ENCODE measurements at places on chromosomes 1 and 21. TPM values are rescaled to one million over a fixed set of nuclear protein-coding genes. Genes with fewer than 3 reads are reported as not detected.

GRCh38 chr1:214146523-214146922 is 134.4 kb upstream of the SMYD2 start:
- no peaks in the 10 kb centered on the region for H3K27me3 ChIP-seq
- no peak for DNase-seq
- no peak overlapping the region for H3K27ac ChIP-seq
- no peaks in the 10 kb centered on the region for H3K4me1 ChIP-seq
- no peaks in the 10 kb centered on the region for H3K36me3 ChIP-seq

DNA sequence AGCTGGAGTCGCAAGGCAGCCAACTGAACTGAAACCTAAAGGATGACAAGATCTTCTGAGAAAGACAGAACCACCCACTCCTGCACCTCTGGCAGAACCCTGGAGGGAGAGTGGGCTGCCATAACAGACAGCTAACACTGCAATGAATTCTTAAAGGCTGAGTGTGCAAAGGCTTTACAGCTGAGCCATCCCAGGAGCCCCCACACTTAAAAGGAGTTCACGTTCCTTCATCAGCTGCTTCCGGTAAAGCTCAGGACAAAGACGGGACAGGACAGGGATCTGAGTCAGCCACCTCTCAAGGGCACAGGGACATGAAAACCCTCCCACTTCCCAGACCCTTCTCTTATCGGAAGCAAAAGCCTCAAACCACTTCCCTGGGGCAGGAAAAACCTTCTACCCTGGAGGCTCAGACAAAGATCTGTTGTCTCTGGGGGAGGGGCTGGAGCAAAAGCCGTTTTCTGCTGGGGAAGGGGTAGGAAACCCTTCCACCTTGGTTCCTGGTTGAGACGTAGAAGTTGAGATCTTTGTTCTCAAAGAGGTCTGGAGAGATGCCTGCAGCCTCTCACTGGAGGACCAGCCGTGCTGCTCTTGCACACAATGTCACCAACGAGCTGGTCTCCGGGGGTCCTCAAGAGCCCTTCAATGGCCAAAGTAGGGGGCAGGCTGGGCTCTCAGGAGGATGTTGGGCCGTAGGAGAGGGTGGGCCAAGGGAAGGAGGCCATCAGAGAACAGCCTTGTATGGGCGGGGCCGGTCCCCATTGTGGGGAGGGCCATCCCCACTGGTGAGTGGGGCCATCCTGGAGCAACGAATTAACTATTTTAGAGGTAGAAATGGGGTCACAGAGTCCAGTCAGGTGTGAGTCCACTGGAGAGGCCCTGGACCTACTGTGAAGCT is 452.4 kb downstream of the PTPRU start:
- H3K27me3 ChIP-seq: no peaks in the 10 kb centered on the region
- no peak overlapping the region for H3K4me3 ChIP-seq
- no peak overlapping the region for H3K27ac ChIP-seq
- peaks cover 11% of the 10 kb centered on the region for H3K4me1 ChIP-seq

DNA sequence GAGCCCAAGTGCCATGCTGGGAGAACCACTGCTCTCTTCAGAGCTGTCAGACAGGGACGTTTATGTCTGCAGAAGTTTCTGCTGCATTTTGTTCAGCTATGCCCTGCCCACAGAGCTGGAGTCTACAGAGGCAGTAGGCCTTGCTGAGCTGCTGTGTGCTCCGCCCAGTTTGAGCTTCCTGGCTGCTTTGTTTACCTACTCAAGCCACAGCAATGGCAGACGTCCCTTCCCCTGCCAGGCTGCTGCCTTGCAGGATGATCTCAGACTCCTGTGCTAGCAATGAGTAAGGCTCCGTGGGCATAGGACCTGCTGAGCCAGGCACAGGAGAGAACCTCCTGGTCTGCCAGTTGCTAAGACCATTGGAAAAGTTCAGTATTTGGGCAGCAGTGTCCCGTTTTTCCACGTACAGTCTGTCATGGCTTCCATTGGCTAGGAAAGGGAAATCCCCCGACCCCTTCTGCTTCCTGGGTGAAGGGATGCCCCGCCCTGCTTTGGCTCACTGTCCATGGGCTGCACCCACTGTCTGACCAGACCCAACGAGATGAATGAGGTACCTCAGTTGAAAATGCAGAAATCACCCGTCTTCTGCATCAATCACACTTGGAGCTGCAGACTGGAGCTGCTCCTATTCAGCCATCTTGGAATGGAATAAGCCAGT is 31.9 kb downstream of the CYP4B1 start:
- no peak for DNase-seq
- no peaks in the 10 kb centered on the region for H3K4me1 ChIP-seq
- no peaks in the 10 kb centered on the region for H3K36me3 ChIP-seq
- H3K4me3 ChIP-seq: no peak overlapping the region

DNA sequence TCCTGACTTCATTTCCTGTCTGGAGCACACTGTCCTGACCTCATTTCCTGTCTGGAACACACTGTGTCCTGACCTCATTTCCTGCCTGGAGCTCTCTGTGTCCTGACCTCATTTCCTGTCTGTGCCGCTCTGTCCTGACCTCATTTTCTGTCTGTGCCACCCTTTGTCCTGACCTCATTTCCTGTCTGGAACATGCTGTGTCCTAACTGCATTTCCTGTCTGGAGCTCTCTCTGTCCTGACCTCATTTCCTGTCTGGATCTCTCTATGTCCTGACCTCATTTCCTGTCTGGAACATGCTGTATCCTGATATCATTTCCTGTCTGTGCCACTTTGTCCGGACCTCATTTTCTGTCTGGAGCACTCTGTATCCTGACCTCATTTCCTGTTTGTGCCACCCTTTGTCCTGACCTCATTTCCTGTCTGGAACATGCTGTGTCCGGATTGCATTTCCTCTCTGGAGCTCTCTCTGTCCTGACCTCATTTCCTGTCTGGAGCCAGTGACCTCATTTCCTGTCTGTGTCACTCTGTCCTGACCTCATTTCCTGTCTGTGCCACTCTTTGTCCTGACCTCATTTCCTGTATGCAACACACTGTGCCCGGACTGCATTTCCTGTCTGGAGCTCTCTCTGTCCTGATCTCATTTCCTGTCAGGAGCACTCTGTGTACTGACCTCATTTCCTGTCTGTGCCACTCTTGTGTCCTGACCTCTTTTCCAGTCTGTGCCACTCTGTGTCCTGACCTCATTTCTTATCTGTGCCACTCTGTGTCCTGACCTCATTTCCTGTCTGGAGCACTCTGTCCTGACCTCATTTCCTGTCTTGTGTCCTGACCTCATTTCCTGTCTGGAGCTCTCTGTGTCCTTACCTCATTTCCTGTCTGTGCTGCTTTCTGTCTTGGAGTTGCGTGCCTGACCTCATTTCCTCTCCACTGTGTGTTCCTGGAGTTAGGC is 27.6 kb downstream of the SKI start:
- H3K4me1 ChIP-seq: peaks cover 88% of the 10 kb centered on the region
- H3K4me3 ChIP-seq: no peak overlapping the region
- peak overlapping the region; percentile 71 for H3K27ac ChIP-seq

- H3K4me3 ChIP-seq: no peak overlapping the region
- peaks cover 9% of the 10 kb centered on the region for H3K4me1 ChIP-seq
- DNase-seq: no peak
- no peaks in the 10 kb centered on the region for H3K27me3 ChIP-seq
Observed at GRCh38 chr1:19262047-19262446, 10.4 kb downstream of the MRTO4 start.

DNA sequence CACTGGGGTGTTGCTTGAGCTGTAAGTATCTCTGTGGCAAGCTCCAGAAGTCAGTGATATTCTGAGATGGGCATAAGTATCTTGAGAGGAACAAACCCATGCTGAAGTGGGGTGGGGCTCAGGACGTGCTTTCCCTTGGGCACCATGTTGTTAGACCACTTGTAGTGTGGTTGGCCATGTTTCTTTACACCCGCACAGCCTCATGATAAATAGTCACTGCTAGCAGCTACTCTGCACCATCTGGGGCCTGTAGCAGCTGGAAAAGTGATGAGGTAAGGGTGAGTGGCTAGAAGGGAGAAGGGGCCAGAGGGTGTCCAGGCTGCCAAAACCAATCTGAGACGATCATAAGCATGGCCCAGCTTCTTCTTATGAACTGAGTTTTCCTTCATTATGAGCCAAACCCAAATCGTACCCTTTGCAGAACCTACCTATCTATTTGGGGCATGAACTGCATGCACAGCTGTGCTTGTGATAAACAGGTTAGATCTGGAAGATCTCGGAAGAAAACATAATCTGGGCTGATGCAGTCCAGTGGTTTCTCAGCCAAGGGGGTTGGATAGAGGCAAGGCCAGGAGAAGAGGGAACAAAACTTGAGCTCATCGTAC is 91.9 kb upstream of the IRF2BP2 start:
- no peak overlapping the region for H3K27ac ChIP-seq
- no peaks in the 10 kb centered on the region for H3K27me3 ChIP-seq
- no peak for DNase-seq
- no peak overlapping the region for H3K4me3 ChIP-seq

FAM151A gene
- 0.35 TPM for polyA plus RNA-seq

Data from heart left ventricle (tissue), 16 donors.